Fibroblast of lung (primary cell): ENCODE measurements at places on chromosomes 3 and 15.
A peak's percentile ranks its signal among the peaks of the same experiment; 100 is the strongest.

- H3K27me3 ChIP-seq, result no peaks in the 10 kb centered on the region
- no peak overlapping the region for H3K4me3 ChIP-seq
- H3K27ac ChIP-seq, result no peak overlapping the region
- no peaks in the 10 kb centered on the region for H3K36me3 ChIP-seq
These were observed 328.3 kb upstream of the CHRM5 start for GRCh38 chr15:33639978-33640377.

GRCh38 chr15:41966414-41966812 lies 5.9 kb downstream of the EHD4 start:
- H3K36me3 ChIP-seq, result no peaks in the 10 kb centered on the region
- no peak overlapping the region for H3K27ac ChIP-seq
- no peaks in the 10 kb centered on the region for H3K27me3 ChIP-seq
- no peak for DNase-seq
- H3K4me3 ChIP-seq, result no peak overlapping the region
- H3K4me1 ChIP-seq, result peaks cover 9% of the 10 kb centered on the region

- no peaks in the 10 kb centered on the region for H3K36me3 ChIP-seq
- no peak for DNase-seq
- H3K4me1 ChIP-seq, result no peaks in the 10 kb centered on the region
- no peaks in the 10 kb centered on the region for H3K27me3 ChIP-seq
These were observed 18.9 kb downstream of the SH3BP5 start for GRCh38 chr3:15313461-15313860.

GRCh38 chr3:184602372-184603150 lies 41.0 kb downstream of the EPHB3 start:
- no peaks in the 10 kb centered on the region for H3K4me1 ChIP-seq
- no peak overlapping the region for H3K27ac ChIP-seq
- H3K36me3 ChIP-seq, result no peaks in the 10 kb centered on the region

GRCh38 chr3:125072301-125072700 lies 16.5 kb upstream of the HEG1 start:
- no peaks in the 10 kb centered on the region for H3K36me3 ChIP-seq
- no peak overlapping the region for H3K4me3 ChIP-seq
- peaks cover 3% of the 10 kb centered on the region for H3K4me1 ChIP-seq

- no peaks in the 10 kb centered on the region for H3K36me3 ChIP-seq
- H3K4me1 ChIP-seq, result no peaks in the 10 kb centered on the region
- no peak overlapping the region for H3K27ac ChIP-seq
- no peak for DNase-seq
- no peaks in the 10 kb centered on the region for H3K27me3 ChIP-seq
These were observed 42.1 kb downstream of the EEFSEC start for GRCh38 chr3:128195369-128195768.

DNA sequence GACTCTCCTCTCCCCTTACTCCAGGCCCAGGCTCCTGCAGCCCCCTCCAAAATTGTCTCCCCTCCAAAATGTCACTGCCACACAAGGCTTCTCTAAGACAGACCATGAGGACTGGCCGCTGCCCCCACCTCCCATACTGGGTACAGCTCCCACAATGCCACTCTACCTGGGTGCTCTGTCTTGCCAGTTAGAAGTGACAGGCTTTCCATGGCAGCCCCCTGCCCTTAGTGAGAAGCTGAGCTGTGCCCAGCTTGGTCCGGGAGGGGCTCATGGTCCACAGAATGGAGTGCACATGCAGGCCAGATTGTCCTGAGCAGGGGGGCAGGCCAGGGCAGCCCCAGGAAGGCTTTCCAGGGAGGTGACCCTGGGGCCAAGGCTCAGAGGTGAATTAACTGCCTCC lies 3.0 kb upstream of the CLK3 start:
- H3K4me3 ChIP-seq, result no peak overlapping the region
- H3K27me3 ChIP-seq, result peaks cover 24% of the 10 kb centered on the region
- H3K4me1 ChIP-seq, result peaks cover 5% of the 10 kb centered on the region
- DNase-seq, result no peak
- H3K27ac ChIP-seq, result no peak overlapping the region
- H3K36me3 ChIP-seq, result no peaks in the 10 kb centered on the region

DNA sequence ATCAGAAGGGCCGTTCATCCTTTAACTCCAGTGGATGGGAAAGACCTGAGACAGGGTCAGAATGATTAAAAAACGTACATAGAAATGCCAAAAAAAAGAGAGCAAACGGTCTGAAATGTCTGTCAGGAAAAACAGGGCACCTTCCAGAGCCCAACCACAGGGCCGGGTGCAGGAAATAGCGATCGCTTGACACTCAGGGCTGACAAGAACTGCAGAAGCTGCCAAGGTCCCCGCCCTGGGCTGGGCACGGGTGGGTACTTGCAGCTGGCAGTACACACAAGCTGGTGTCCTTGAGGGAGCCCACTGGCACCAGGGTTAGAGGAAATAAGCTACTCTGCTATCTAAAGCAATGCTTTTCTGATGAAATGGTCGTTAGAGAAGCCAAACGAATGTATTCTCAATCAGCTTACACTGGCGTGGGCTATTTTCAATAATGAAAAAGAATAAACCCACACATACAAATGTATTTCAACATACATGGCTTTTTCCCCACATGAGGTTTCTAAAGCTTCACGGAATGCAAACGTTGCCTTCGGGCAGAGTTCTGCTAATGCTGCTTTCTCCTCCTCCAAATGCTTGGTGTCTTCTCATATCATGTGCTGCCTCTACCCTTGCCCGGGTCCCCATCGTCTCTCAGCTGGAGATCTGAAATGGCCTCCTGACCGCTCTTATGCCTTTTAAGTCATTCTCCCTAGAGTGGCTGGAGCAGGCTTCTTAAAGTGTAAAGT lies 15.6 kb downstream of the FRMD4B start:
- H3K4me3 ChIP-seq, result no peak overlapping the region
- no peak overlapping the region for H3K27ac ChIP-seq
- no peak for DNase-seq
- no peaks in the 10 kb centered on the region for H3K27me3 ChIP-seq

DNA sequence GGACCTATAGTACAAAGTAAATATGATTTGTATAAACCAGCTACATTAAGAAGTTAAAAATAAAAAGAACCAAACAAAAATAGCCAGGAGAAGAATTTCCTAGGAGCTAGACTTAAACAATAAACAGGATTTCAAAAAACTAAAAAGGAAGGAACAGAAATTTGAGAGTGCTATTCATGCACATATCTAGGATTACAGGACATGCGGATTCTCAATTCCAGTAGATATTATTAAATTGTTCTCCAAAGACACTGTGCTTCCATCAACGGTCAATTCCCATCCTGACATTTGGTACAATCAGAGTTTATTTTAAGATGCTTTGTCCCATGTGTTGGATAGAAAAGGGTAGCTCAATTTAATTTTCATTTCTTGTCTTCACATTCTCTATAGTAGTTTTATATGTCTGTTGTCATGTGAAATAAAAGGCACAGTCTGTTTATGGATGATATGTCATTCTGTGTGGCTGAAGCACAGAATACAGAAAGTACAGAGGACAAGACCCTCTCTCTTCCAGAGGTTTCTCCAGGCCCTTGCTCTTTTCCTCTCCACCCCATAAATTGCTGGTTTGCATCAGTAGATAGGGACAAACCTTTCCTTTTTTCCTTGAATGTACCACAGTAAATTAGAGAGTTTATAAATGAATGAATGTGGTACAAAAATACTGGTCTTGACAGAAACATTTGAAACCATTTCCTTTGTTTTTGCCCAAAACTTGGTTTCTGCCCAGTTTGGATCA lies 3.5 kb downstream of the PLOD2 start:
- no peaks in the 10 kb centered on the region for H3K36me3 ChIP-seq
- no peaks in the 10 kb centered on the region for H3K27me3 ChIP-seq
- no peak for DNase-seq
- H3K27ac ChIP-seq, result no peak overlapping the region
- peaks cover 13% of the 10 kb centered on the region for H3K4me1 ChIP-seq
- H3K4me3 ChIP-seq, result no peak overlapping the region

GRCh38 chr15:88124199-88124598 lies 132.3 kb downstream of the NTRK3 start:
- no peak overlapping the region for H3K4me3 ChIP-seq
- H3K36me3 ChIP-seq, result no peaks in the 10 kb centered on the region
- no peak overlapping the region for H3K27ac ChIP-seq
- DNase-seq, result no peak
- H3K27me3 ChIP-seq, result no peaks in the 10 kb centered on the region

DNA sequence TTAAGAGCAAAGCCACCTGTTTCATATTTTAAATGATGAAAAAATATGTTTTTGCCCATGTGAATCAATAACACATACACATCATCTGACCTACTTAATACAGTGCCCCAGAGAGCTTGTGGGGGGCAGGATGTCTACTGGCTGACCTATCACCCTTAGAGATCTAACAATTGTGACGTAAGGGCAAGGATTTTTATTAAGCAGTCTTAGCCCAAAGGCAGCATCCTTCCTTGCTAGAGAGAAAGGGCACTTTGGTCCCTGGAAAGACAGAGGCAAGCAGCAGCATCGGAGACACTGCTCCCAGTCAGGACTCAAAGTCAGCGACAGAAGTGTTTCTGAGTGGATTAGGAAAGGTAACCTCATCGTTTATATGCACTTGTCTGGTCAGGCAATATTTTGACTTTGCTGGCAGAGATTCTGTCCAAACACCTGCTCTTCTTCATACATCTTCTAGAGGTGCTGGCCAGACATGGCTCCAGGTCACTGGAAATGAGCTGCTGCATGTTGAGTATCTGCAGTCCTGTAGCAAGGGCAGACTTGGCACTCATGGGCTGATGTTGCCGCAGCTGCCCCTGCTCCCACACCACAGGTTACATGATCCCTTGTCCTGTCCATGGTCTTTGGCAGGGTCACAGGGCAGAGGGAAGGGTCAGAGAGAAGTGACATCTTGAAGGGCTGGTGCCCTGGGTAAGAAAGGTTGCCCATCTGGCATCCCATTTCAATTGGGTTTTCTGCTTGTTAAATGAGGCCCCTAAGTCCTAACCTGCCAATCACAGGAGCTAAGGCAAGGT lies 1.8 kb downstream of the CXCR6 start:
- no peaks in the 10 kb centered on the region for H3K27me3 ChIP-seq
- H3K4me3 ChIP-seq, result no peak overlapping the region
- peaks cover 4% of the 10 kb centered on the region for H3K36me3 ChIP-seq
- DNase-seq, result no peak

GRCh38 chr3:143298886-143299535 lies 179.4 kb downstream of the CHST2 start:
- no peaks in the 10 kb centered on the region for H3K36me3 ChIP-seq
- no peak for DNase-seq
- H3K4me1 ChIP-seq, result peaks cover 7% of the 10 kb centered on the region
- no peaks in the 10 kb centered on the region for H3K27me3 ChIP-seq

DNA sequence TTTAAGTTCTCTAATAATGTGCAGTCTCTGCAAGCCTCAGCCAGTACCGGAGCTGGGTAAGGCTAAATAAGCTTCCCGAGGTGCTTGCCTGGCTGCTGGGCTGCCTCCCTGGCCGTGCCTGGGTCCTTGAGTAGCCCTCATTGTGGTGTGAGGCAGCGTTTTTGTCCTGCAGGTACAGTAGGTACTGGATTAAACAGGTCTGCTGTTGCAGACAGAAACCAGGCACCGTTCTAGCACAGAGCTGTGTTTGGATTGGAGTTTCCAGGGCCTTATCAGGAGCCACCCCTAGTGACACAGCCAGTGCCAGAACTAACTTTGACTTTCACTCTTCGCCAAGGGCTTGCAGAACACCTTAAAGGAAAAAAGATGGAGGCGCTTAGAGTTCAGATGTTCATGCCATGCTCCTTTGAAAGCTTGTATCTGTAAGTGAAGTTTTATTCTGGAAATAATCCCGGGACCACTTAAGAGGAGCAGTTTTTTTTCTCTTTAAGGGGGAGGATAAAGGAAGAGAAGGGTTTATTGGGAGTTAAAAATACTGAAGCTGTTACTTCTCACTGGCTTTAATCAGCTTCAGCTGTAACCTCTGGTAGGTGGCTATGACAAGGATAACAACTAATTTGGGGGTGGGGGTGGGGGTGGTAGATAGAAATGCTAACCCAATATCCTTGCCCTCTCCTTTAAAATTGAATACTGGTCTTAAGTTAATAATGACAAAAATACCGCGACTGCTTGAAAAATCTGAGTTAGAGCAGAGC lies 126.8 kb downstream of the MITF start:
- peak overlapping the region; percentile 67 for H3K27ac ChIP-seq
- no peak for DNase-seq
- H3K4me3 ChIP-seq, result peak overlapping the region; percentile 27

- no peaks in the 10 kb centered on the region for H3K27me3 ChIP-seq
- H3K36me3 ChIP-seq, result no peaks in the 10 kb centered on the region
- no peak overlapping the region for H3K4me3 ChIP-seq
These were observed 285.7 kb upstream of the ROBO2 start for GRCh38 chr3:76754247-76754646.

DNA sequence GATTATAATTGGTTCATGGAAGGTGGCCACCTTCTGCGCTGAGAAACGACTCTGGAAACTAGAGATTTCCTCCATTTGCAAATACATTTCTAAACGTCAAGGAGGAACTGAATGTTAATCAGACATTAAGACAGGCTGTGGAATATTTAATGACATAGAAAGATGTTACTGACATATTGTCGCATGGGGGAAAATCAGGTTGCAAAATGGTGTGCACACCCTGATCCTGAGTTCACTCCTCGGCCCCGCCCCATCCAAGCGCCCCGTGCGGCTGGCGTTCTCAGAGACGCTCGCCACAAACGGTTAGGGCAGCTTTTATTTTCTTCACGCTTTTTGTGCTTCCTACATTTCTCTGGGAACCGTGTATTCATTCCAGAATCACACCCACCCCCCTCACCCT lies 10.7 kb downstream of the H1-8 start:
- no peak overlapping the region for H3K4me3 ChIP-seq
- H3K4me1 ChIP-seq, result peaks cover 24% of the 10 kb centered on the region
- H3K27me3 ChIP-seq, result no peaks in the 10 kb centered on the region
- DNase-seq, result no peak
- peaks cover 18% of the 10 kb centered on the region for H3K36me3 ChIP-seq
- H3K27ac ChIP-seq, result no peak overlapping the region

GRCh38 chr3:119547227-119547626 lies 12.2 kb downstream of the CD80 start:
- H3K27me3 ChIP-seq, result no peaks in the 10 kb centered on the region
- H3K36me3 ChIP-seq, result no peaks in the 10 kb centered on the region
- no peak overlapping the region for H3K4me3 ChIP-seq
- H3K4me1 ChIP-seq, result no peaks in the 10 kb centered on the region
- no peak for DNase-seq
- no peak overlapping the region for H3K27ac ChIP-seq

GRCh38 chr15:28107904-28108275 lies 8.8 kb upstream of the OCA2 start:
- H3K36me3 ChIP-seq, result peaks cover 7% of the 10 kb centered on the region
- no peaks in the 10 kb centered on the region for H3K4me1 ChIP-seq
- H3K27ac ChIP-seq, result no peak overlapping the region
- no peak overlapping the region for H3K4me3 ChIP-seq
- H3K27me3 ChIP-seq, result no peaks in the 10 kb centered on the region

DNA sequence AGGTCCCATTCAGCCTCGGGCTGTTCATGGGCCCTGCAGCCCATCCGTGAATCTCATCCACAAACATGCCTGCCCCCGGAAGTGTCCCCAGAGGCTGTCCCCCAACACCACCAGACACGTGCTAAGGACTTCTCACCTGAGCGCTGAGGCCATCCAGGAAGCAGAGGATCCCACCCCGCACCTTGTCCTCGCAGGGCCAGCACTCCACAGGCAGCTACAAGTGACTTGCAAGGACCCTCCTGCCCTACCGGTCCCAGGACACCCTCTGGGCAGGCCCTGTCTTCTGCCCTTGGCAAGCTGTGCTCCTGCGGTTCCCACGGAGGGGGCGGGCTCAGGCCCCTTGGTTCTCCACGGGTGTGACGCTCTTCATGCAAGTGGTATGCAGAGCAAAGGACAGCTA lies 146.0 kb downstream of the NUP210 start:
- no peaks in the 10 kb centered on the region for H3K36me3 ChIP-seq
- H3K27me3 ChIP-seq, result no peaks in the 10 kb centered on the region
- DNase-seq, result no peak
- H3K4me1 ChIP-seq, result no peaks in the 10 kb centered on the region
